ENCODE measurements at places on chromosomes 16 and 17. TPM values are rescaled to one million over a fixed set of nuclear protein-coding genes. Genes with fewer than 3 reads are reported as not detected.

- DNase-seq, result peak; percentile 59
These were observed 32.3 kb downstream of the GJC1 start for GRCh38 chr17:44797802-44798201.

DNA sequence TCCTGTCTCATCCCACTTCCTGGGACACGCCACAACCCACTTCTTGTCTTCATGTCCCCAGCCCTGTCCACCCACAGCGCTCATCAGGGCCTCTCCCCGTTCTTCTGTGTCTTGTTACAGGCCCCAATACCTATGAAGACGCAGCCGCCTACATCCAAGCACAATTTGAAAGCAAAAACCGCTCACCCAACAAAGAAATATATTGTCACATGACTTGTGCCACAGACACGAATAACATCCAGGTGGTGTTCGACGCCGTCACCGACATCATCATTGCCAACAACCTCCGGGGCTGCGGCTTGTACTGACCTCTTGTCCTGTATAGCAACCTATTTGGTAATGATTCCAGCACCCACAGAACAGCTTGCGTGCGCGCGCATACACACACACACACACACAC lies 70.6 kb downstream of the AMFR start:
- no peak for DNase-seq

DNA sequence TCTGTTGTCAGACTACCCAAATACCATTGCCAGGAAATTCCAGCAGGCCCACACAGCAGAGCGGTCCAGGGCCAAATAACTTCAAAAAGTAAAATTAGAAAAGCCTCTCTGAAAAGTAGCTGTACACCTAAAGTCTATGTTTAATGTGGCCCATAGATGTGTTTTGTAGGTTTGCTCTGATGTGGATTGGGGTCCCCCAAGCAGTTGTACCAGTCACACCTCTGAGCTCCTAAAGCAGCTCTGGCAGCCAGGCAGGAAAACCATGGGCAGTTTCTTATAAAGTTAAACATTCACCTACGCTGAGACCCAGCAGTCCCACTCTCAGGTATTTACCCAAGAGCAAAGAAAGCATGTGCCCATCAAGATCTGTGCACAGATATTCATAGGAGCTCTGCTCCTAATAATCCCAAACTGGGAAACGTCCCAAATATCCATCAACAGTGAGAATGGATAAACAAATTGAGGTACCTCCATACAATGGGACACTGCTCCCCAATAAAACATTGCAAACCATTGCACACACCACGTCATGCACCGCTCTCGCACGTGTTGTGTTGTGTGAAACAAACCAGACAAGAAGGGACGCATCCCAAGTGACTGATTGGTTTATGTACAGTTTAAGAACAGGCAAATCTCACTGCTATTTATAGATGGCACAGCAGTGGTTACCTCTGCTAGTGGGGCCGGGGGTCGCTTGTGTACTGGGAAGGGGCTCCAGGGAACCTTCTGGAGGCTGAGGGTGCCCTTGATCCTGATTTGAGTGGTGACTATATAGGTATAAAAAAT lies 15.8 kb upstream of the PRM1 start:
- no peak for DNase-seq

DNA sequence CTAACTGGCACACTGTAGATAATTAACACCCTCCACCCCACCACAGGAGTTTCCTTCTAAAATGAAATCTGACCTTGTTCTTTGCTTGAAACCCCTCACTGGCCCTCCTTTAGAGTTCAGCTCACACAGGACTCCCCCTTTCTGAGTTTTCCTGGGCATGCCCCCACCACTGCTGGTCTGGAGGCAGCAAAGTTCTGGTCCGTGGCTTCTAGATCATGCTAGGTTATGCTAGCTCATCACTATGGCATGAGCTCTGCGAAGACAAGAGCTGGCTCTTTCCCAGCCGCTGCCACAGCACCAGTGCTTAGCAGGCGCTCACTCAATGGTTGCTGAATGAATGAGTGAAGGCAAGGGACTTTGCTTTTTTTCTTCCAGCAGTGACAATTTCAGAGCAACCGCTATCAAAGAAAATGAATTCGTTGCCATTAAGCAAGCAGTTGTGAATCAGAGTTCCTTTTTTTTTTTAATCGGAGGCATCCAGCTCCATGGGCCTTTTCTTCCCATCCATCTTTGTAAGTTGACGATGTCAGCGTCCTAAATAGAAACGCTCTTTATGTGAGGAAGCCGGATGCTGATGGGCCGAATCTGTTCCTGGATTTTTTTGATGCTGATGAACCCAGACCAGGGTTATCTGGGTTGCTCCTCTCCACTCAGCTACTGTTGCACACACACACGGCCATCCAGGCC lies 80.8 kb upstream of the NOL11 start:
- DNase-seq, result peak; percentile 64

The SOST gene
- not detected for total RNA-seq

- peak; percentile 11 for DNase-seq
These were observed 230.7 kb downstream of the IRX3 start for GRCh38 chr16:54055864-54056263.

The PRAC2 gene
- total RNA-seq, result not detected

The PRSS8 gene
- not detected for total RNA-seq

The NPIPB5 gene
- total RNA-seq, result 32.2 TPM

GRCh38 chr16:71600822-71601221 lies 23.9 kb upstream of the TAT start:
- DNase-seq, result no peak

- DNase-seq, result no peak
These were observed 42.5 kb downstream of the KSR1 start for GRCh38 chr17:27498615-27499309.

DNA sequence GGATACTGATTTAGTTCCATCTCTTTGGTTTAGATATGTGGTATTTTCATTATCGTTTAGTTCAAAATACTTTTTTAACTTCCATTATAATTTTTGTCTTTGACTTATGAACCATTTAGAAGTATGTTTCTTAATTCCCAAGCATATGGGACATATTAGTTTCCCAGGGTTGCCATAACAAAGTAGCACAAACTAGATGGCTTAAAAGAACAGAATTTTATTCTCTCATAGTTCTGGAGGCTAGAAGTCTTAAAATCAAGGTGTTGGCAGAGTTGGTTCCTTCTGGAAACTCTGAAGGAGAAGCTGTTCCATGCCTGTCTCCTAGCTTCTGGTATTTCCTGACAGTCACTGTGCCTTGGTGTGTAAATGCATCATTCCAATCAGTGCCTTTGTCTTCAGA lies 291.5 kb upstream of the AXIN2 start:
- DNase-seq, result no peak

- DNase-seq, result no peak
These were observed 82.7 kb downstream of the MAP2K6 start for GRCh38 chr17:69497161-69497560.

DNA sequence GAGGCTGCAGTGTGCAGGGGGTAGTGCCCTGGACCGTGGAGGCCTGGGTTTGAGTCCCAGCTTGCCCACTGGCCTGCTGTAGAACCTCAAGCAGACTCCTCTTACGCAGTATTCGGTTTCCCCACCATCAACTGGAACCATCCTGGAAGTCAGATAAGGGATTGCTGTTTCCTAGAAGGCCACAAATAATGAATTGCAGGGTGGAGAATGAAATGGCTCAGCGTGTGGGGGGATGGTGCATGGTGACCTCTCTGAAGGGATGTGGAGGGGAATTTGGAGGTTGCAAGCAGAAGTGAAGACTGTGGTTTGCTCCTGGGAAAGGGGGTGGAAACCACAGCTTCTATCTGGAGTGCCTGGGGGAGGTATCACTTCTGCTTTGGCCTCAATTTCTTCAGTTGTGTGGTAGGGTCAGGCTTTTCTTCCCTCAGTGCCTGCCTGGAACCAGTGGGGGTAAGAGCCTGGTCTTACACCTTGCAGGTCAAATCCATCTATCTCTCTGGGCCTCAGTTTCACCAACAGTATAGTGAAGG lies 1.7 kb downstream of the ADGRG5 start:
- DNase-seq, result no peak

DNA sequence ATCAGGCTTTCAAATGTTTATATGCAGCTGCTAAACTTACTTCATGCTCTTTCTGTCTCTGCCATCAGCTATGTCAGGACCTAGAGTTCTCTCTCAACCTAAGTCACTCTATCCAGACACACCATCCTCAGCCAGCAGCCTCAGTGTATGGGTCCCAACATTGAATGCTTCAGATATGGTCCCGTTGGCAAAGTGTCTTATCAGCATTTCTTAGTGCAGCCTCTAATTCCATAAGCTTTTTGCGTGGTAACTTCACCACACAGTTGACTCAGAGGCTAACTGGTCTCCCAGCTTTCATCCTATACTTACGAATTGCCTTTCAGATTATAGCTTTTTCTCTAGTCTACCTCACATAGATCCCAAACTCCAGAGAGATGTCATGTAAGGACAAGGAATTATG lies 402.9 kb upstream of the EEF2KMT start:
- DNase-seq, result no peak

DNA sequence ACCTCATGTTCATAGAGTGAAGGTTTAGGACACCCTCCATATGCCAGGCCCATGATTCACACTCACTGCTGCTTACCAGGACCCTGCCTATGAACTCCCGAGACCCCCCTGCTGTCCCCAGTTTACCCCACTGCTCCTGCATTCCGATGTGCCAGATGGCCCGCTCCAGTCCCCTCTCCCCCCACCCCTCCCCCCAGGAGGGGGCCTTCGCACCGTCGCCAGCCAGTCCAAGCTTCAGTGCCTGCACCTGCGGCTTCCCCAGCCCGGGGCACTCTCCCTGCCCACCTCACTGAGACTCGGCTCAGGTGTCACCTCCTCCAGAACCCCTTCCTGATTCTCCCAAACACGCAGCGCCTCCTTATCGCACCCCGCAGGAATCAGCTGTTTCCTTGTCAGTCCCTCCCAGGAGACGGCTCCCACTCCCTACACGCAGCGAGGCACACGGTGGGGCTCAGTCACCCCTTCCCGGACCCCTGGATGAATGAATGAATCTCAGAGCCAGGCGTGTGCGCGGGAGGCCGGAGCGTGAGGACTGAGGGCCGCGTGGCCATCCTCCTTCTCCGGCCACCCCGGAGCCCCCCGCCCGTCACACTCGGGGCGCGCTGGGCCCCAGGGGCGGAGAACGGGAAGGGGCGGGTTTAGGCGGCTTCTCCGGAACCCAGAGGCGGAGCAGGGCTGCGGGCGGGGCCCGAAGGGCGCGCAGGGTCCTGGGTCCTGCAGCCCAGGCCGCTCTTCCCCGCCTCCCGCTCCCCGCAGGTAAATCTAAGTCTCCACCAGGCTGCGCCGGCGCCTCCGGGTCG lies 1.6 kb downstream of the MYO1C start:
- DNase-seq, result no peak

DNA sequence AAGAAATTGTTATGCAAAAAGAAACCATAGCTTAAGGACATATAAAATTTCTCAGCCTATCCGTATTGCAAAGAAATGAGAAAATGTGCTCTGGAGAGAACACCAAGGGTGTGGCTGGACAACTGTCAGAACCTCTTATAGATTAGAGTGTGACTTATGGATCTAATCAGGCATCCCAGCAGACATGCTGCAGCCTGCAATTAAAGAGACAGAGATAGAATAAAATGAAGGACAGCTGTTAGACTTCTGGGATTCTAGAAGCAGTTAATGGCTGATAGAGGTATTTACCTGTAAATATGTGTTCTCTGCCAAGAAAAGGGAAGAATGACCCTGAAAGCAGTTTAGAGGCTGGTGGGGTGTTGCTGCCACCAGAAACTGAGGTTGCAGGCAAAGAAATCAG lies 160.1 kb upstream of the KIF2B start:
- DNase-seq, result no peak

GRCh38 chr16:65888201-65888600 lies 478.3 kb upstream of the CDH5 start:
- no peak for DNase-seq

DNA sequence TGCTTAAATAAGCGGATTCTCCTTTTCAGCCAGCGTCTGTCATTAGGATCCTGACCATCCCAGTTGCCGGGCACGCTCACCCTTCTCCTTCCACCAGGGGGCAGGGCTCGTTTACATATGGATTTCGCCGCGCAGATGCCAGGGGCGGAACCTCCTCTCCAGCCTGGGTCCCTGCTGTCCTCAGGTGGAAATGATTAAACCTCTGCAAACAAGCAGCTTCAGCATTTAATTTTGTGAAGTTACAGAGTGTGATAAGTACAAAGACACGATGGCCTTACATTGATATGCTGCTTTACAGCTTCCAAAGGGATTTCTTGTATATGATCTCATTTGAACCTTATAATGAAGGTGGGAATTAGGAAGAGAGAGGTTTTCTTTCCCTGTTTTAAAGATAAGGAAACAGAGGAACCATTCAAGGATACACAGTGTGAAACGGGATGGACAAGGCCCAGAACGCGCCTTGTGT lies 3.9 kb upstream of the KRT28 start:
- DNase-seq, result peak; percentile 66

GRCh38 chr16:89442588-89442987 lies 47.8 kb downstream of the ANKRD11 start:
- DNase-seq, result no peak

The NPIPB8 gene
- total RNA-seq, result not detected

DNA sequence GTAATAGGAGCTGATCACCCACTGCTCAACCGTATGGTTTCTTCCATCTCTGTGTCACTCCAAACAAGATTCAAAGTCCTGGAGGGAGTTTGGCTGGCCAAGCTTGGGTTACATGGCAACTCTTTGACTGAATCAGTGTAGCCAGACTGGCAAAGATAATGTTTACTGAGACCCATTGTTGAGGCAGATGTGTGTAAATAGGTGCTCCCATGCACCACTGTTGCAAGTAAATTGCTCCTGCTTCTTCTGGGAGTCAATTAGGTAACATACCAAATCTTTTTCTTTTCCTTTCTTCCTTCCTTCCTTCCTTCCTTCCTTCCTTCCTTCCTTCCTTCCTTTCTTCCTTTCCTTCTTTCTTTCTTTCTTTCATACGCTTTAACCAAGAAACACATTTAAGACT lies 86.3 kb upstream of the DHX40 start:
- DNase-seq, result no peak

DNA sequence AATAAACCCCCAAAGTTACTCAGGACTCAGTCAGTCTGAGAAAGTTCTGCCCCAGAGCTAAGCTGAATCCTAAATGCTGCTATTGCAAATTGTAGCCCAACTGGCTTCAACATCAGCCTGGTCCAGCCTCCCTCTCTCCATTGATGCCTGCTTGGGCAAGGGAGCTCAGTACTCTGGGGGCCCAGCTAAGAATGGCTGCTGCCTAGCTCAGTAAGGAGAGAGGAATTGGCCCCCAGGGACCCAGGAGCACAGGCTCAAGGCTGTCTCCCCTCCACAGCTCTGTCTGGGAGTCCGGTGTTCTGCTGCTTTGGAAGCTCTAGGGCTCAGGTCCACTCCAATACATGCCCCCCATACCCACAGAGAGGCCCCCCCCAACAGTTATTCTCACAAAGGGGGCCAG lies 1.6 kb downstream of the UNC119 start:
- no peak for DNase-seq

- DNase-seq, result peak; percentile 16
These were observed 1.8 kb downstream of the SOCS1 start for GRCh38 chr16:11253995-11254912.

The TUBB3 gene
- 311 TPM for total RNA-seq

DNA sequence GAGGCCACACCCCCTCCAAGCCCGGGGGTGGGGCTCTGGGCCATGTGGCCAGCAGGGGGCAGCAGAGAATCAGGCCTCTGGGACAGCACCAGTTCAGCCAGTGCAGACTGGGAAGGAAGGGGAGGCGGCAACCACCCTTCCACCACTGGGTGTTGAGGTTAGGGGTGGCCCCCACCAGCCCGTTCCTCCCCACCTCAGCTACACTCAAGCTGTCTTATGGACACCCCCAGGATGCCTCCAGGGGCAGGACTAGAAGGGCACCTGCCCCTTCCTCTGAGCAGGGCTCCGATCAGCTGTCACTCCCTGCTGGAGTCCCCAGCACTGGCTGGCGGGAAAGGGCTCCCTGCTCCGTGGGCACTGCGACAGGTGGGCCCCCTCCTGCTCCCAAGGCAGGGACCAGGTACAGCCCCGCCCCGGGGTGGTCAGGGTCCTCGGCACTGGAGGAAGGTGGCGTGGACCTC lies 21.8 kb downstream of the KATNB1 start:
- peak; percentile 69 for DNase-seq
